Posterior vena cava (tissue), 2 donors: ENCODE measurements at places on chromosomes 3 and 15. TPM values are rescaled to one million over a fixed set of nuclear protein-coding genes. Genes with fewer than 3 reads are reported as not detected.

PP2D1 gene
- total RNA-seq = not detected

KBTBD12 gene
- 2.1 TPM for total RNA-seq

LRTM1 gene
- total RNA-seq = not detected

DTWD1 gene
- total RNA-seq = 49.1 TPM

ADAMTS9 gene
- 105 TPM for total RNA-seq

CAMP gene
- total RNA-seq = not detected

PROK2 gene
- total RNA-seq = 0.67 TPM

ABI3BP gene
- 243 TPM for total RNA-seq

GRCh38 chr15:57705746-57706404 is 639 bp upstream of the POLR2M start:
- no peak for DNase-seq

DNA sequence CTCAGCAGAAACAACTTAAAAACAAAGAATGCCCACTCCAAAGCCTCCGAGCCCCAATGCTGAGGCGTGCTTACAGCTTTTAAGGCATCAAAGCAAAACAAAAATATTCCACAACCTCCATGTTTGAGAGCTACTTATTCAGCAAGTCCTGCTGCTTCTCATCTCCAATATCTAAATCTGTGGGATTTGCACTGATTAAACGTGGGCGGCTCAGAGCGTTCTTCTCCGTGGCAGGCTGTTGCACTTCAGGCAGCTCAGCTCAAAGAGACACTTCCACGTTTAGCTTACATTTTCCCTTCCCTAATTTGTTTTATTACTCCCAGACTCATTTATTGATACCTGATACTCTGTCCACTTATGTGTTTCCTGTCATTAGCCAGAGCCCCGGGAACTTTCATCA is 282.6 kb upstream of the MCTP2 start:
- no peak for DNase-seq

DNA sequence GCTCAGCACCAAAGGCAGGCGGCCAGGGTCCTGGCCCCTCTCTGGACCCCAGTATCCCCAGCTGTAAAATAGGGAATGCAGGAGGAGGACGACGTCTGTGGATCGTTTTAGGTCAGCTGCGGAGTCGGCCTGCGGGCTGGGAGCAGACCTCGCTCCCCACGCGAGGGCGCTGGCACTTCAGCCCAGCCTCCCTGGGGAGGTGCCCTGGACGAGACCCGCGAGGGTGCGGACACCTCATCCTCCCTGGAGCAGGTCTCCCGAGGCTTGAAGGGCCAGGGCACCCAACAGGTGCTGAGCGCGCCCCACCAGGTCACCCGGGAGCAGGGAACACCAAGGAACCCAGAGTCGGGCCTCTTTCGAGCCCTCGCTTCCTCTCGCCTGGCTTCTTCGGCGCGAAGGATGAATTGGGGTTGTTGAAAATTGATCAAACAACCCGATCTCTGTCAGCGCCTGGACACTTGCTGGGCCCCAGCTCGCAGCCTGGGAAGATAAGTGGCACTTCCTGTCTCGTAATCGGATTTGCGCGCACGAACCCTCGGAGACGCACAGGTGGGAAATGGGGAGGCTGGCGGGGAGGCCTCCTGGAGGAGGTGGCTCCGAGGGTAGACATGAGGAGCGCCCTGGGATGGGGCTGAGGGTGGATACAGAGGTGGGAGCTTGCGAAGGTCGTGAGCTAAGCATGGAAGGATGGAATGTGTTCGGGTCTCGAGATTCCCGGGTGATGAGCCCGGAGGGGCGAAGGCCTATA is 588 bp upstream of the VIPR1 start:
- peak; percentile 83 for DNase-seq

- DNase-seq = peak; percentile 38
Observed at GRCh38 chr15:74442063-74442462, 8.3 kb upstream of the SEMA7A start.

DNA sequence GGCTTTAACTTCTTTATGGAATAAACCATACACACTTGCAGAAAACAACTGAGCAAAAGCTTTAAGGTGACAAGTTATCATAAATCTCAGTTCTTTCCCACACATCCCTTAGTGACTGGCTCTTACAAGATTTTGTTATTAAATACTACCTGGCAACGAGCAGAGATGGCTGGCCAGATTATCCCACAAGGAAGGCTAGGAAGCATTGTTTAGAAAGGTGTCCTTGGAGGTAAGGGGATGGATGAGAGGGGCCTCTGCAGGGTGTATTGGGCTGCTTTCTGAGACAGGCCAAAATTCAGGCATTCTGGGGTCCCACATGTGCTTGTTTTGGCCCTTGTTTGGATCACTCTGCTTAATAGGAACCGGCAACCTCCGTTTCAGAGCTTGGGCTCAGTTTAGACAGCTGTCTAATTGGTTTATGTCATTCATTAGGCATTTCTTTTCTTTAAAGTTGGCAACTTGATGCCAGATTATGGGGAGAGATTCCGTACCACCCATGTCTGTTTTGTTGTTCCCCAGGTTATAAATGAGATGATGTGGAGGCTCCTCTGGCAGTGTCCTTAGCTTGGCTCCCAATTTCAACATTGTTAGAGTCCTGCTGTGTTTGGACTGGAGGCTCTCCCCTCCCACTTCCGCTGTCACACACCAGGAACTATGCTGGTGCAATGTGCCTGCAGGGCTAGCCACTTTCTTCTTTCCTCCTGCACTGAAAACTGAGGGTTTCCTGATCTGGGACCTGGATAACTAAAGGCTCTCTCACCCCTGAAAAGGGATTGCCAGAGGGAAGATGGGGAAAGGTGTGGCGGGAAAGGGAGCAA is 121.1 kb downstream of the TPRG1 start:
- DNase-seq = no peak

GRCh38 chr3:193978030-193978429 is 157.9 kb upstream of the HES1 start:
- DNase-seq = no peak

DNA sequence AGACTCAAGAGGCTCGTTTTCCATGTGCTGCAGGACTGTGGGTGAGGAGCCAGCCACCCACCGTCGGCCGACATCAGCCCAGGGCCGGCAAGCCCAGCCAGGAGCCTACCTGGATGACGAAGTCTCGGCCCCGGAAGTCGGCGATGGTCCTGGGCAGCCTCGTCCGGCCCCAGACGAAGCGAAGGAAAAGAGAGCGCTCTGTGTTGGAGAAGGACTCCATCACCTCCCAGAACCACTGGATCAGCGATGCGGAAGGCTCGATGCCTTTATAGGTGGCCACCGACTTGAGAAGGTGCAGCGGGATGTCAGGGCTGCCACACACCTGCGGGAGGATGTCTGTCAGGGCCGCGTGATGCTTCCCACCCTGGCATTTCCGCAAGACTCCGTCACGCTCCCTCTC is 13.8 kb upstream of the OCA2 start:
- DNase-seq = peak; percentile 58

- no peak for DNase-seq
Observed at GRCh38 chr3:66453651-66454463, 47.0 kb downstream of the LRIG1 start.

DNA sequence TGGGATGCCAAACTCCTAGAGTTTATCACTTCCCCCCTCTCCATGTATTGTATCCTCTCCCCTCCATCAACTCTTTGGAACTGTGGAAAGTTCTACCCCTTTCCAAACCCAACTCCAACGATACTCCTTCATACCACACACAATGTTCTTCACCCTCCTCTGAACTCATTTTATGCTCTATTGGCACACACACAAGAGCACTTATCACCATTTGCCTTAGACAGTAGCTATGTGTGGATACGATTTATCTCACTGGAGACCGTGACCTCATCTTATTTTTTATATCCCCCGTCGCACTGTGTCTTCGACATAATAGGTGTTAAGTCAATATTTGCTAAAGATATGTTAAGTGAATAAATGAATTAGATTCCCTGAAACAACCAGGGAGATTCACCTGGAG is 316.5 kb upstream of the PROK2 start:
- no peak for DNase-seq

DNA sequence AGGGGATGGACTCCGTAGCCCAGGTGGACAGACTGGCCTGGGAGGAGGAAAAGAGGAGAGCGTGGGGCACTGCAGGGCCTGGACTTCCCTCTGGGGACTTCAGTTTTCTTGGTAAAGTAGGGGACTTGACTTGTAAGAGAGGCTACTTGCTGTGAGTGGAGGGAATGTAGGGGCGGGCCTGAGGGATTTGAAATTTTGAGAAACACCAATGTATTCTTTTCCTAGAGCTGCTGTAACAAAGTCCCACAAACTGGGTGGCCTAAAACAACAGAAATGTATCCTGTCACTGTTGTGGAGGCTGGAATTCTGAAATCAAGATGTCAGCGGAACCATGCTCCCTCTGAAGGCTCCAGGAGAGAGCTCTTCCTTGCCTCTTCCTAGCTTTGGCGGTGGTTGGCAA is 5.8 kb upstream of the HEG1 start:
- DNase-seq = no peak

DNA sequence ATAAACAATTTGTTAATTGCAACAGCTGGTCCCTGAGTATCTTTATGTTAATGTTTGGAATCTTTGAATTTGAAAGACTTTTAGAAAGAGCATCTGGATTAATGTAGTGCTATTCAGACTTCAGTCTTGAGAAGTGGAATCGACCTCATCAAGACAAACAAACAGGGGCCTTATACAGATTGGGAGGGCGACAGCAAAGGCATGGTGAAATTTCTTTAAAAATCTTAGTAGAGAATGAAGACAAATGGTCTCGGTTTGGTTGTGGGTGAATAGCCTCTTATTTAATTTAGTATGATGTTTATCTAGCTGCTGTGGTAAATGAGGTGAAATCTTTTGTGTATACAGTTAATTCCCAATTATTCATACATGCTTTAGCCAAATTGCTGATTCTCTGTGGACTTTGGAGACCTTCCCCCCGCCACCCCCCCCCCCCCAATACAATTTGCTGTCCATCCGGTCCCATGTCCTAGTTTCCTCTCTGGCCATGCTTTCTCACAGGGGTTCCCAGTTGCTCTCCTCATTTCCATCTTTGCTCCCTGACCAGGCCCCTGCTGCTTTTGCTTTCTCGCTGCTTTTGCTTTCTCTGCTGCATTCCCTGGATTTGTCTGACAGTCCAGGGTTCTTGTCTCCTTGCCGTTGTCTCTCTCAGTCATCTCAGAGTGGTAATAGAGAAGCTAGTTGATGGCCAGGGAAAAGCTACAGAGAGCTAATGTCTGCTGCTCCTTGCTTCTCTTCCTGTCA is 135.3 kb downstream of the FNDC3B start:
- DNase-seq = no peak

GRCh38 chr3:42439261-42440115 is 29.1 kb upstream of the LYZL4 start:
- no peak for DNase-seq

DNA sequence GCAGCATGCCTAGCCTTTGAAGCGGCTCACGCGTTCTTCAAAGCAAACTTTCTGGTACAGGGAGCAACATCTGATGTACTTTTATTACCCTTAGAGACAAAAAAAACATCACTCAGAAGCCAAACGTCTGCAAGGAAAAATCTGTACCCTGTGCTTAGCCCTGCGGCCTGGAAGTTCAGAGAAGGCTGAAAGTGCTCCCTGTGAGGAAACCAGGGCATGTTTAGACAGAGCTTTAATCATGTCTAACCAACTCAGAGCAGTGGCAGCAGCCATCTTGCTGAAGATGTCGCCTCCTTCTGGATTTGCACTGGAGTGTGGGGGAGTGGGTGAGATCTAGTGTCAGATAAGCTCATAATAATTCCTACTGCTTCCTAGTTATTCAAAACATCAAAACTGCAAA is 170.4 kb downstream of the P3H2 start:
- no peak for DNase-seq

- DNase-seq = no peak
Observed at GRCh38 chr3:88003115-88003755, 55.6 kb downstream of the CGGBP1 start.

- DNase-seq = no peak
Observed at GRCh38 chr15:83657549-83657948, 3.6 kb downstream of the ADAMTSL3 start.

DNA sequence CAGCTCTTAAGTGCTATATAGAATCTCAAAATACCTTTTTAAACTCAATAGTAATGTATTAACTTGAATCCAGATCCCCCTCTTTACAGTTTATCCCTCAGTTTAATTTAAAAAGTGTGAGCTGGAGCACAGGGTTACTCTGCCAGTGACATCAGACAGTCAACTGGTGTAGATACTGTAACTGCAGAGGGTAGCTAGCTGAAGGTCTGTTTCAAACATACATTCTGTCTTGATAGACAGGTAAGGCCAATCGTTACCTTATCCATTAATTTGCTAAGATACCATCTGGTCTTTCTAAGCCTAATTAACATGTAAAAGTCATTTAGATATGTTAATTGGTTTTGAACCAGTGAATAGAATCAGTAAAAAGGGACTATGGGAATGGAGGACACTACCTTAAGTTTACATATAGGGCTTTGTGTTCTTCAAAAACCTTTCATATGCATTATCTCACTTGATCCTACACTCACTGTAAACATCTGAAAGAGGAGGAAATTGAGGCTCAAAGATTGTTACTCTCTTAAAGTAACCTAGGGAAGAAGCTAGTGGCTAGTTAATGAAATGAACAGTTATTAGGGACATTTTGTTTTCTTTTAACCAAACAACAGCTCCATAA is 59.5 kb upstream of the TSPAN3 start:
- no peak for DNase-seq

GRCh38 chr3:113158171-113158570 is 53.2 kb upstream of the BOC start:
- DNase-seq = no peak

DNA sequence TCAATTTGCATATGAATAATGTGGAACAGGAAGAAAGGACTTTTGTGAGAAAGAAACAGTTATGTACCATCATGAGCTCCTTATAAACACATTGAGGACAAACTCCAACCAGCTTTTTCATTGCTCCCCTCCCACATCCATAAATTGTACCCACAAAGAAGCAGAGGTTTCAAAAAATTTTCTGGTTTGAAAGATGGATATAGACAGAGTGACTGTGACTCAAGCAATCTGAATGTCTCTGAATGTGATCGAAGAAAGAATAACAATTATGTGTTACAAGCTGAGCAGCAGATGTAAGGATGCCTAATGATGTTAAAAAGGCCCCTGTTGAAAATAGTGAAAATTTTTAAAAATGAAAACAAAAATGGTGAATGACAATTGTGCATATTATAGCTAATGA is 127.4 kb downstream of the TFG start:
- no peak for DNase-seq

GRCh38 chr15:89201465-89202005 is 19.8 kb downstream of the RLBP1 start:
- no peak for DNase-seq

DNA sequence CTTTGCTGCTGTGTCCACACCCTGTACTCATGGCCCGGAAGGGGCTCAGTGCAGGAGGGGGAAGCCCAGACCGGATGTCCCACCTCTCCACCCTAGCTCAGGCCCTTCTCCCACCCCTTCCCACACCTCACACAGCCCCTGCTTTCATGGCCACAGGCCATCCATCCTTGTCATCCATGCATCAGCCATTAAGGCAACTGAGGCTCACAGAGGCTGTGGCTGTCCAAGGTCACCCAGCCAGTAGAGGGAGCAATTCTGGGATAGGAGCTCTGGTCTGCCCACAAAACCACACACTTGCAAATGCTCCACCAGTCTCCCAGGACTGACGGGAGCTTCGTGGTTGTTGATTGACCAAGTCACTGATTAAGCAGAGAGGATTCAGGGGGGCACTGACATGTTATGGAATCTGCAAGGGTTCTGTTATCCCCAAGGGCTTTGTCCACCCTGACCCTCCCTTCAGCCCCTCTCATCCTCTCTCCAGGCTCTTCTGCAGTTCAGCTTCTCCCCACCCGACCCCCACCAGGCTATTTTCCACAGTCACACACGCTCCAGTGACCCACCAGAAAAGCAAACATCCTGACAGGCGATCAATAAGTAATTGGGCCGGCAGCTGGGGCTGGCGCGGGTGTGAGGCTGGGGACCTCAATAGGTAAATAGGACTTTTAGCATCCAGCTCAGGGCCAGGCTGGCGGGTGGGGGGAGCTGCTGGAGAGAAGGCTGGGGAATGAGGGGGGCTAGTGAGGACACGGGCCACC is 15.1 kb downstream of the LINGO1 start:
- DNase-seq = no peak
